ENCODE measurements at places on chromosomes 11 and 22.
A peak's percentile ranks its signal among the peaks of the same experiment; 100 is the strongest.

DNA sequence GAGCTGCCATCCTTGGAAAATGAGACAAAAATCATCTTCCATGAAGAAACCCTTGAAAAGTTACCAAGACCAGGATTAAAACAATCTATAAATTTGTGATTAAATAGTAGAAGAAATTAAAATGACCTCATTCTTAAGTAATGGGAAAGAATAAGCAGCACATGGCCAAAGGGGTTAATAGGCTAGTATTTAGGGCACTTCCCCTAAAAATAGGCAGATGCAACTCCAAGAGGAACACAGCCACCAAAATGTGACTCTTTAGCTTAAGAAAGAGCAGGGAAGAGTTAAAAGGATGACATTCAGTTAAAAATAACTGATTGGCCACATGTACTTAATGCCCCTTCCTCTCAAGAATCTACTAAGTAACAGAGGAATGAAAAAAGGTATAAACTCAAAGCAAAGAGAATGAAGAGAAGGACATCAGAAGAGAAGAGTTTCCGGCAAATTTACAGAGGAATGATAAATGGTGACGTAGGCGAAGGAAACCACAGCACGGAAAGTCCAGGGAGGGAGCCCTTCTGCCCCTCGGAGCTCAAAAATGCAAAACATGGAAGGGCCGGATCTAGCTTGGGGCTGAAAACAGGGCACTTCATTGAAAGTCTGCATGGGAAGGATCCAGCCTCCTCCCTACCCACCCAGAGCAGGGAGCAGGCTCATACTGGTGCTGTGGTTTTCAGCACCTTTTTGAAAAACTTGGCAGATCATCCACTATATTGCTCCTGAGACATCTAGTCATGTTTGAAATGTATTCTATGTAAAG, 17.8 kb downstream of the SCUBE2 start:
- DNase-seq: no peak

DNA sequence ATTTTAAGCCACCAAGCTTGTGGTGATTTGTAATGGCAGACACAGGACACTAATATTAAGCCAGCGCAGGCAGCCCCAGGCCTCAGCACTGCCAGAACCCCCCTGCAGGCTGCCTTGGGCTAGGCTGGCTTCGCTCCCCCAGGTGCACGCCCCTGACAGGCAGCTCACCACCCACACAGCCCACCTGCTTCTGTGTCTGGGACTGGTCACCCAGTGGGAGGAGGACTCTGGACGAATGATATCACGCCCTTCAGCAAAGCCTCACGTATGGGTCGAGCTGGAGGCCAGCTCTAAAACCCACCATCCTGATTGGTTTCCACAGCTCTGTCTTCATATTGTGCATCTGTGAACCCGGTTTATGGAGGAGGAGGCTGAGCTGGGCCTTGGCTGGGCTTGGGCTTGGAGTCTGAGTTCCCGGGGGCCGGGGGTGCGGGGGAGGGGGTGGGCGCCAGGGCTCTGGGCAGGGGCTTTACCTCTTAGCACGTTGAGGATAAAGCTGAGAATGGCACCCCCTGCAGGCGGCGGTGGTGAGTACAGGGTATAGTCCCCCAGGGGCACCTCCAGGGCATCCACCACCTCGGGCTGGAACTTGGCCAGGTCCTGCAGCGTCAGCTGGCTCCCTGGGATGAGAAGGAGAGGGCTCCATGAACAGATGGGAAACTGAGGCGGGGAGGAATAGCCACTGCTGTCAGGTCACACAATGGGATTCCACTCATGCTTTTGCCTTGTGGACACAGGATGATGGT, 13.8 kb downstream of the GGT5 start:
- peak; percentile 76 for DNase-seq

GRCh38 chr11:90722552-90723190, 499.8 kb upstream of the CHORDC1 start:
- no peak for DNase-seq

DNA sequence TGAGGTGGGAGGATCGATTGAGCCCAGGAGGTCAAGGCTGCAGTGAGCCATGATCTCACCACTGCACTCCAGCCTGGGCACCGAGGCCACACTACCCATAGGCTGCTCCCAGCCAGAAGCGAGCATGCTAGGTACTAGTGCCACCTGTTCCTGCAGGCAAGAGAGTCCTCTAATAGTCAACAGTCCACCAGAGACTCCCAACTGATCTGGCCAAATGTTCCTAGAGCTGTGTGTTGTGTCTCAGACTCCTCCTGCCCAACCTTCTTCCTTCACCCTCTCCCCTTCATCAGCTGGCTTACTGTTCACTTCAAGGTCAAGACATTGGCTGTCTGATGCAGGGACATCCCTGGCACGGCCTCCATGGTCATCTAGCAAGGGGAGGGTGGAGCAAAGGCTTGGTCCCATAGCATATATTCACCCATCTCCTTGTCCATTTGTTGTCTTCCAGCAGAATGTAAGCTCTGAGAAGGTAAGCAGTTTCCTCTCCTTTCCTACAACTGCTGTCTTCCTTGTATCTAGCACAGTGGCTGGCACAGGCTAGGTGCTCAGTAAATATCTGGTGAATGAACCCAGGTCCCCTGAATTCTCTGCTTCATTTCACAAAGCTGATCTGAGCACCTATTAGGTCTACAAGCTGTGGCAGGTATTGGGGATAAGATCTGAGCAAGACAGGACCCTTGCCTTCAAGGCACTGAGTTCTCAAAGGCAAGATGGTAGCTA, 126.2 kb upstream of the SERPIND1 start:
- DNase-seq: no peak

GRCh38 chr22:45997077-45997776, 20.3 kb upstream of the WNT7B start:
- no peak for DNase-seq

Measured in activated CD4-positive, alpha-beta memory T cell treated with anti-CD3 and anti-CD28 coated beads for 36 hours (primary cell).